ENCODE measurements at places on chromosomes 6 and 20. TPM values are rescaled to one million over a fixed set of nuclear protein-coding genes. Genes with fewer than 3 reads are reported as not detected.

The HLA-G gene
- polyA plus RNA-seq, result 8.9 TPM

DNA sequence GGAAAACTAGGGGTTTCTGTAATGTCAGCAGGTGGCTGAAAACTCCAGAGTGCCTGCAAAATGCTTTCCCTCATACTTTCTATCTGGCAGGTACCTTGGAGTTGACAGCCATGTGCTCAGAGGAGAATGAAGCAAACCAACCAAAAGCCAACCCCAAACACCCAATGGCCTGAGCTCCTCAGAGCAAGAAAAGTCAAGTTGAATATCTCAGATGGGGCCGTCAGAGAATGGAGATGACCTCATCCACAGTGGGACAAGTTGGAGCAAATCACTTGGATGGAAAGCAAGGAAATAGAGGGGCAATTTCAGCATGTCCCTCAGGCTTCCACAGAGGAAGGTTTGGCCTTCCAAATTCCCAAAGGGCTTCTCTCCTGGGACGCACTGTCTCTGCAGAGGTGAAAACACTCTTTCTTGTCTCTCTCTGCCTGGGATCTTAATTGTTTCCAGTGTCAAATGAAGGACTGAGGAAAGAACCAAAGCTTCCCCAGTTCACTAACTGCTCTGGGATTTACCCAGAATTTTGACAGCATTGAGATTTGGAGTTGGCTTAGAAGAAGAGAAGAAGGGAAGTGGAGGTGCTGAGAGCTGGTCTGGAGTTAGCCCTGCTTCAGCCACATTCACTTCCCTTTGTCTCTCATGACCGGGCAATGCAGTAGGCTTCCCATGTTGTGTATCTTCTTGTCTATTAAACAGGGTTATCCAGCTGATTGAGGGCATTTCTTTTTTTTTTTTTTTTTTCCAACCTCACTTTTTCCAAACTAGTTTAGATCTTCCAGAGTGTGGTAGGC, 42.2 kb downstream of the PRND start:
- DNase-seq, result no peak
- H3K27ac ChIP-seq, result no peak overlapping the region
- no peak overlapping the region for H3K4me3 ChIP-seq
- peaks cover 12% of the 10 kb centered on the region for H3K27me3 ChIP-seq

DNA sequence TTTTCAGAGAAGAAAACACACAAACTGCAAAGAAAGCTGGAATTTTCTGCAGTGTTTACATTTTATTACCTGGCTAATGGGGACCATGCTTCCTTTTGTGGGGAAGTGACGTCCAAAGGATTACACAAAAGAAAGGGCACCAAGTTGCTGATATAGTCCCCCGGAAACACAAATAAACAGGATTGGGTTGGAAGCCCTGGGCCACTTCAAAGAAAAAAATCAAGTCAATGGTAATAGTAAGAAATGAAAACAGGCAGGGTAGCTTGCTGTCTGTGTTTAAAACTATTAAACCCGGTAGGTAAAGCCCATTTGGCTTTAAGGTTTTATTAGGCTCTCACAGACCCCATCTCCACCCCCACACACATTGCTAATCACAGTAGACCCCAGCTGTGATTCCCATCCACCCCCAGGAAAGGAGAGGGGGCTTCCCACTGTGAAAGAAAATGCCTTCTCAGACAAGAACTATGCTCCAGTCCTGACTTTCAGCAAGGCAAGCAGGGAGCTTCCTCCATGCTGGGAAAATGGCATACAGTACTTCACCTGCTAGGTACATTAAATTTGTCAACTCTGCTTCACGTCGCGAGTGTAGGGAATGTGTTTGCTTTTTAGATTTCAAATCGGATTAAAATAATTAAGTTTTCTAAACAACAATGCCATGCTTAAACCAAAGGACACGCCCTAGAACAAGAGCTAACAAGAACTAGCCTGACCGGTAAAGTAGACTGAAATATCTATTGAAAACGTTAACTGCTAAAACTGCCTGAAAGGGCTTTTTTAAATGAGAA, 1.1 kb downstream of the PERP start:
- H3K27me3 ChIP-seq, result no peaks in the 10 kb centered on the region
- DNase-seq, result peak; percentile 41
- H3K27ac ChIP-seq, result peak overlapping the region; percentile 83
- H3K4me3 ChIP-seq, result peak overlapping the region; percentile 8
- H3K36me3 ChIP-seq, result no peaks in the 10 kb centered on the region
- H3K4me1 ChIP-seq, result peaks cover 5% of the 10 kb centered on the region

- H3K4me1 ChIP-seq, result peaks cover 23% of the 10 kb centered on the region
- H3K36me3 ChIP-seq, result no peaks in the 10 kb centered on the region
- no peak overlapping the region for H3K4me3 ChIP-seq
Observed at GRCh38 chr6:107673076-107673494, 151.0 kb downstream of the SCML4 start.

The COL9A1 gene
- polyA plus RNA-seq, result 0.02 TPM

The DSP gene
- 8.6 TPM for polyA plus RNA-seq

GRCh38 chr20:48159145-48160008, 374.1 kb upstream of the SULF2 start:
- no peak overlapping the region for H3K4me3 ChIP-seq
- H3K4me1 ChIP-seq, result no peaks in the 10 kb centered on the region
- H3K27me3 ChIP-seq, result no peaks in the 10 kb centered on the region
- H3K36me3 ChIP-seq, result no peaks in the 10 kb centered on the region

DNA sequence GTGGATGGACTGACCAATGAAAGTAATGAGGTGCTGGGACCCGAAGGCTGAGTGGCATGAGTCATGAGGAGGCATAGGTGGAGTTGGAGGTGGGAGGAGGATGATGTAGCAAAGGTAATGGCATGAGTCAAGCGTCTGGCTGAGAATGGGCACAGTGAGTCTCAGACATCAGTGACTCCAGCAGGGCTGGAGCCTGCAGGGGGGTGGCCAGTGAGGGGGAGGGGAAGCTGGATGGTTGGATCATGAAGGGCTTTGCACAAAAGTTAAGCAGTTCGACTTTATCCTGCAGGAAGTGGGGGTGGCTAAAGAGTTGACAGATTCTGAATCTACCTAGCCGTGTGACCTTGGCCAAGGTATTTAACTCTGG, 99.0 kb upstream of the IYD start:
- no peak overlapping the region for H3K27ac ChIP-seq
- H3K4me3 ChIP-seq, result no peak overlapping the region
- no peaks in the 10 kb centered on the region for H3K36me3 ChIP-seq

GRCh38 chr20:54981175-54981574, 505.8 kb downstream of the DOK5 start:
- no peak for DNase-seq
- H3K4me1 ChIP-seq, result no peaks in the 10 kb centered on the region
- no peak overlapping the region for H3K4me3 ChIP-seq
- no peak overlapping the region for H3K27ac ChIP-seq
- no peaks in the 10 kb centered on the region for H3K36me3 ChIP-seq

- no peak for DNase-seq
- H3K4me3 ChIP-seq, result peak within 1 kb of the TSS; percentile 66
- H3K4me1 ChIP-seq, result peaks cover 20% of the 10 kb centered on the region
- no peaks in the 10 kb centered on the region for H3K27me3 ChIP-seq
- peaks cover 13% of the 10 kb centered on the region for H3K36me3 ChIP-seq
Observed at GRCh38 chr6:30686009-30686907, at the start of gene PPP1R18. Gene PPP1R18, minus strand, starts transcription at chr6:30686645. Its CDS starts 627 bp downstream, at chr6:30686018.

The GCNT2 gene
- polyA plus RNA-seq, result 7.8 TPM

DNA sequence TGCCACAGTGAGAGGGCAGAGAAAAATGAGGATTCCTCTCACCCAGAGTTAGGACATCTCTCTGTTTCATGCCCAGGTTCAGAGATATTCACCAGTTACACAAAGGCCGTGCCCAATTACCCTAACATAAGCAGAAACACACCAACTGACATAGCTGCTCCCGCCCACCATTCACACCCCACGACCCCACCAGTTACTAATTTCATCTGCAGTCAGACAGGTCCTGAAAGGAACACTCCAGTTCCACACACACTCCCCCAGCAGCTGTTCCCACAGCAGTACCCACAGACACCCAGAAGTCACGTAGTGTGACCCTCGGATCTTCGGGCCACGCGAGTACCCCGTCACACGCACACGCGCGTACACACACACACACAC, 532 bp downstream of the TMEM74B start:
- peaks cover 33% of the 10 kb centered on the region for H3K4me1 ChIP-seq
- H3K4me3 ChIP-seq, result peak overlapping the region; percentile 46
- H3K27me3 ChIP-seq, result peaks cover 23% of the 10 kb centered on the region
- no peak for DNase-seq

- peak; percentile 83 for DNase-seq
- no peaks in the 10 kb centered on the region for H3K36me3 ChIP-seq
- peak within 1 kb of the TSS; percentile 56 for H3K4me3 ChIP-seq
Observed at GRCh38 chr20:653110-653589, at the start of gene SRXN1. Gene SRXN1, minus strand, starts transcription at chr20:653200. Its CDS starts 15 bp downstream, at chr20:653185.

GRCh38 chr20:8190043-8190880, 58.2 kb downstream of the PLCB1 start:
- no peak overlapping the region for H3K27ac ChIP-seq
- H3K4me3 ChIP-seq, result no peak overlapping the region
- H3K4me1 ChIP-seq, result no peaks in the 10 kb centered on the region

The TDRD6 gene
- 0.51 TPM for polyA plus RNA-seq

DNA sequence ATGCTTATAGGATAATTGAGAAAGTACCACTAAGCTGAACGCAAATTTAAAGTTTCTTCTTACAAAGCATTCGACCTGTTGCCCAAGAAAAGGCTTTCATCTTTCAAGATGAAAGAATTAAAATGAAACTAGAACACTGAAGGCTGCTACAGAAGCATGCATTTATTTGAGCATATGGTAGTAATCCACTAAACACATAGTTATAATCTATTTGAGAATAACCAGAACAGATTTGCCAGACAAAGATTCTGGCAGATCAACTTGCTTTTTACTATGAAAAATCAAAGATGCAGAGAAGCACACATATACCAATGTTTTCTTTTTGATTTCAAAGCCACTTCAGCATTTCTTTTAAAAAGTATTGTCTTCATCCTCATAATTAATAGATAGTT, 412.2 kb downstream of the UTRN start:
- H3K36me3 ChIP-seq, result no peaks in the 10 kb centered on the region
- H3K4me3 ChIP-seq, result no peak overlapping the region
- peak; percentile 87 for DNase-seq
- no peaks in the 10 kb centered on the region for H3K27me3 ChIP-seq

- H3K4me1 ChIP-seq, result no peaks in the 10 kb centered on the region
- no peaks in the 10 kb centered on the region for H3K36me3 ChIP-seq
- H3K27me3 ChIP-seq, result no peaks in the 10 kb centered on the region
- H3K4me3 ChIP-seq, result no peak overlapping the region
- H3K27ac ChIP-seq, result no peak overlapping the region
Observed at GRCh38 chr6:145506565-145506964, 228.8 kb downstream of the EPM2A start.

The VSX1 gene
- polyA plus RNA-seq, result not detected

DNA sequence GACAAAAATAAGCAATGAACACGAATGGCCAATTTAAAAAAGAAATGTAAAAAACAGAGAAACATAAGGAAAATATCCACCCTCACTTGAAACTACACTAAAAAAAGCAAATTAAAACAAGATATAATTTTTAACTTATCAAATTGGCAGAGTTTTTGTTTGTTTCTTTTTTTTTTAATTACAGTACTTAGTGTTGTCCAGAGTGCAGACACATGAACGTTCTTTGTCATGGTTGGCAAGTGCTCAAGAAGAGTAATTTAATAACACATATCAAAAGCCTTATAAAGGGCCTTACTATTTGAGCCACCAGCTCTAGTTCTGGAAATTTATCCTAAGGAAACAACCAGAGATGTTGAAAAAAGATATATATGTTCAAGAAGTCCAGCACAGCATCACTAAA, 142.3 kb downstream of the ATXN1 start:
- H3K27ac ChIP-seq, result no peak overlapping the region
- no peak overlapping the region for H3K4me3 ChIP-seq
- H3K27me3 ChIP-seq, result no peaks in the 10 kb centered on the region
- H3K4me1 ChIP-seq, result peaks cover 7% of the 10 kb centered on the region
- DNase-seq, result peak; percentile 92

DNA sequence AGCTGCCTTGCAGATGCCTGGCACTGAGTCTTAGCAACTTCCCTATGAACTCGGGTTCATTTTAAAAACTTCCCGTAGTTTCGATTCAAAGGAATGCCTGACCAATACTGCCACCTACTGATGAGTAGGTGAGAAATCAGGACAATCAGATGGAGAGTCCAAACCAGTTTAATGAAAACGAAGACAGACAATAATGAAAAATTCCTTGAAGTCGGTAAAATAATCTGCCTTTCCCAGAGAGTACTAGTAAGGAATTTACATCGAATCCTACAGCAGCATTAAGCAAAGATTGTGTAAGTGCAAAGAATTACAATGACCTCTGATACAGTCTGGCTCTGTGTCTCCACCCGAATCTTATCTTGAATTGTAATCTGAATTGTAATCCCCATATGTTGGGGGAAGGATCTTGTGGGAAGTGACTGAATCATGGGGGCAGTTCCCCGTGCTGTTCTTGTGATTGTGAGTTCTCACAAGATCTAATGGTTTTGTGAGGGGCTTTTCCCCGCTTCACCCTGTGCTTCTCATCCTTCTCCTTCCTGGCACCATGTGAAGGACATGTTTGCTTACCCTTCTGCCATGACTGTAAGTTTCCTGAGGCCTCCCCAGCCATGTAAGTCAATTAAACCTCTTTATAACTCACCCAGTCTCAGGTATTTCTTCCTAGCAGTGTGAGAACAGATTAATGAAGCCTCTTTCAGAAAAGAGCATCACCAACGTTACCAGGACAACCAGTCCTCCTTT, 134.4 kb downstream of the ARHGAP18 start:
- H3K36me3 ChIP-seq, result peaks cover 3% of the 10 kb centered on the region
- no peak overlapping the region for H3K27ac ChIP-seq
- no peaks in the 10 kb centered on the region for H3K27me3 ChIP-seq
- DNase-seq, result peak; percentile 74
- no peaks in the 10 kb centered on the region for H3K4me1 ChIP-seq

DNA sequence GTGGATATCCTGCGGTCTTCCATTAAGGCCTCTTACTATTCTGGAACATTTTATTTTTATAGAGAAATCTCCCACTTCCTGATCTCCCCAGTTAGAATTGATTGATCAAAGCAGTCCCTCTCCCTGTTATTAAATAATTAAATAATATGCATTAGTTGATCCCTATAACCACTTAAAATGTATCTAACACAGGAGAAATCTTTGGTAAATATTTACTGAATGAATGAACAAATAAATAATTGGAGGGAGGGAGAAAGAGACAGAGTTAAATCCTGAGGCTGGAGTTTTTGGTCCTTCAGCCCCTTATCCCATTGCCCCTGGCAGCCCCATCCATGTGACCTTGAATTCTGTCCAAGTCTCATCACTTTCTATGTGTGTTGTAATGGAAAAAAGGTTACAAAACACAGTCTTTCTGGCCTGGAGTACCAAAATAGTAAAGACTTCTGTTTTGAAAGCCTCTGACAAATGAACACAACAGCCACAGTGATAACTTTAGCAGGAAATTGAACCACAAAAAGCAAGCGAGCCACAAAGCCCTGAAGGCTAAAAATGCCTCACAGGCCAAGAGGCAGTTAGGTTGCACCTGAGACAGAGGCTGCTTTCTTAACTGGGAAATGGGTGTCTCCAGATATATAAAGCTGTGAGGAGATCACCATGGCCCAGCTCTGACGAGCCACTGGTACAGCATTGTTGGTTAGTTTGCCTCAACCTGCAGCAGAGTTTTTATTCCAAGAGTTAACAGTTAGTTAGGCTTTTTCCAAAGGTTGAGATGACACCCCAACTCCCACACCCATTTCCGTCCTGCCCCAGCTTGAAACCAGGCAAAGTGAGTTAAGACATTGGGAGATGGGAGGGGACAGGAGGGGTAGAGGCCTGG, 11.3 kb downstream of the NT5E start:
- H3K27me3 ChIP-seq, result no peaks in the 10 kb centered on the region
- H3K4me1 ChIP-seq, result no peaks in the 10 kb centered on the region
- no peak for DNase-seq
- no peaks in the 10 kb centered on the region for H3K36me3 ChIP-seq

GRCh38 chr20:17866234-17867001, 102.2 kb downstream of the SNX5 start:
- no peaks in the 10 kb centered on the region for H3K27me3 ChIP-seq
- no peak overlapping the region for H3K4me3 ChIP-seq
- H3K4me1 ChIP-seq, result peaks cover 31% of the 10 kb centered on the region
- H3K36me3 ChIP-seq, result no peaks in the 10 kb centered on the region
